ENCODE measurements at places on chromosomes 5 and 9.

- H3K27ac ChIP-seq = no peak overlapping the region
- H3K36me3 ChIP-seq = no peaks in the 10 kb centered on the region
- H3K27me3 ChIP-seq = no peaks in the 10 kb centered on the region
- H3K4me3 ChIP-seq = no peak overlapping the region
- no peaks in the 10 kb centered on the region for H3K4me1 ChIP-seq
Observed at GRCh38 chr5:9644630-9645029, 14.5 kb upstream of the TAS2R1 start.

- H3K27me3 ChIP-seq = no peaks in the 10 kb centered on the region
- H3K4me3 ChIP-seq = no peak overlapping the region
- H3K36me3 ChIP-seq = no peaks in the 10 kb centered on the region
- H3K4me1 ChIP-seq = peaks cover 8% of the 10 kb centered on the region
- H3K27ac ChIP-seq = no peak overlapping the region
Observed at GRCh38 chr9:88421348-88421747, 33.1 kb downstream of the SPIN1 start.

- H3K4me1 ChIP-seq = no peaks in the 10 kb centered on the region
- H3K4me3 ChIP-seq = no peak overlapping the region
- no peaks in the 10 kb centered on the region for H3K36me3 ChIP-seq
- H3K27ac ChIP-seq = no peak overlapping the region
- no peaks in the 10 kb centered on the region for H3K27me3 ChIP-seq
Observed at GRCh38 chr5:135179308-135179980, 145.4 kb upstream of the PITX1 start.

DNA sequence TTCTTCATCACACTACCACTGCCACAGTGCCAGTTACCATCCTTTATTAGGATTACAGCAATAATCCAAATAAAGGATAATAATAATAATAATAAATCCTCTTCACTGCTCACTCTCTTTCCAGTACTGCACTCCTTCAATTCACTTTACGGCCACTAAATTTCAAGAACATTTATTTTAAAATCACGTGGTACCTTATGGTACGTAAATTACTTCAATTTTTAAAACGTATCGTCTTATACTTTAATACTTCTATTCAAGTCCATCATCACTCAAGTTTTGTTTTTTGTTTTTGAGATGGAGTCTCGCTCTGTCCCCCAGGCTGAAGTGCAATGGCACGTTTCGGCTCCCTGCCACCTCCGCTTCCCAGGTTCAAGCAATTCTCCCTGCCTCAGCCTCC is 36.5 kb downstream of the PTBP3 start:
- no peaks in the 10 kb centered on the region for H3K36me3 ChIP-seq
- no peak for DNase-seq
- peaks cover 25% of the 10 kb centered on the region for H3K4me1 ChIP-seq
- no peak overlapping the region for H3K27ac ChIP-seq

DNA sequence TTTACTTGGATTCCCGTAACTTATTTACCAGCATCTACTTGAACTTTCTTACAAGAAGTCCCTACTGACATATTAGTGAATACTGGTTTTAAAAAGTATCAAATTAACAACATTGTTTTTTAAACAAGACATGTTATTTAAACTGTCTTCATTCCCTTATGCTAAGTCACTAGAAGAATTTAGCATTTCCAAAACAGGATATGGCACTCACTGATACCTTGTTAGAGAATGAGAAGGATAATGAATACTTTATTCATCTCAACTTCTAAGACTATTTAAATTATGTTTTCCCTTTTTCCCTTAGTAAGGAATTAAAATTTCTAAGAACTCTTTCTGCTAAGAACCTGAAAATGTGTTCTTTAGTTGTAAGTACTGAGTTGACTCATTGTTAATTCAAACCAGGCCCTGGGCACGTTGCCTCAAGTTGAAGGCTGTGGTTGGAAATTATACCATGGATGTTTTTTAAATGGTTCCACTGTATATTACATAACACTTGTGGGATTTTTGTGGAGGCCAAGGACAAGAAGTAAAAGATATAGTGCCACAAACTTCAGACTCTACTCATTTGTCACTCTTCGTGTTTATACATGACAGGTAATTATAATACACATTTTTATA is 219.0 kb upstream of the EDIL3 start:
- DNase-seq = peak; percentile 52
- H3K4me3 ChIP-seq = no peak overlapping the region

DNA sequence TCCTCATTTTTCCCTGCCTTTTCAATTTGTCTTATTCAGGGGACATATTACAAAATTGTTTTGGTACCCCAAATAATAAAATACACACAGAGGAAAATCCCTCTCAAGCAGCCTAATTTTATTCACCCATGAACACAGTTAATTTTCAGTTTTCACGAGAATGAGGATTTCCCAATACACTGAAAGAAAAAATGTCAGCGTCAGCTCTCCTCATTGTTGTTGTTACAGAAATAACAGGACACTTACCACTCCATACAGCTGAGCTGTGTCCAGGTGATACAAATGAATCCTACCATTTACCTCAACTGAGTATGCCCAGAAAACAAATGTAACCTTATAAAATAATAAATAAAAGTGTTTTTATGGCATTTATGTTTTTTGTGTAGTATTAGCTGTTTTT is 144.6 kb upstream of the PCA3 start:
- DNase-seq = no peak
- H3K4me1 ChIP-seq = peaks cover 11% of the 10 kb centered on the region
- no peaks in the 10 kb centered on the region for H3K27me3 ChIP-seq
- H3K4me3 ChIP-seq = no peak overlapping the region
- H3K27ac ChIP-seq = no peak overlapping the region

GRCh38 chr9:82115900-82116299 is 127.3 kb downstream of the SPATA31D1 start:
- H3K4me3 ChIP-seq = no peak overlapping the region
- H3K36me3 ChIP-seq = no peaks in the 10 kb centered on the region
- DNase-seq = no peak
- no peak overlapping the region for H3K27ac ChIP-seq
- no peaks in the 10 kb centered on the region for H3K27me3 ChIP-seq

DNA sequence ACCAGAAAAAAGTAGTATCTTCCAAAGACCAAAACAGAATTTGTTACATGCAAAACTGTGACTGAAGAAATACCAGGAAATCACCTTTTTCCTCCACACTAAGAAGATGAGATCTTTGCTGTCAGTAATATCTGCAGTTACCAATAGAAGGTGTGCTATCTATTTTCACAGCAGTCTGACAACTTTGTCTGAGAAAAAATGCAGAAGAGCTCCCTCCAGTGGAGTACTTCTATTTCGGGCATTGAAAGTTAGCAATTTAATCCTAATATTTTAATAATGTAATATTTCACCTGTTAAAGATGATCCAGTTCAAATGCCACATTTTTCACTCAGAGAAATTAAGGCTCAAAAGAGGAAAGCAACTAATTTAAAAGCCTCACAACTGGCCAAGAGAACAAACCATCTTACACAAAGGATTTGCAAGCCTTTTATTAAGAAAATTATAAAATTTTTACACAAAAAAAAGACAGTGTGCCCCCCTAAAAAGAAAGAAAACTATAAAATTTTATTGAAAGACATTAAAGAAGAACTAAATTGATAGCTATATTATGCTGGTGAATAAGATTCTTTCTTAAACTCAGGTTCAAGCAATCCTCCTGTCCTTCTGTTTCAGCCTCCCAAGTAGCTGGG is 50.6 kb downstream of the DEPDC1B start:
- H3K36me3 ChIP-seq = no peaks in the 10 kb centered on the region
- no peaks in the 10 kb centered on the region for H3K4me1 ChIP-seq
- H3K27ac ChIP-seq = no peak overlapping the region
- no peaks in the 10 kb centered on the region for H3K27me3 ChIP-seq
- H3K4me3 ChIP-seq = no peak overlapping the region
- no peak for DNase-seq

DNA sequence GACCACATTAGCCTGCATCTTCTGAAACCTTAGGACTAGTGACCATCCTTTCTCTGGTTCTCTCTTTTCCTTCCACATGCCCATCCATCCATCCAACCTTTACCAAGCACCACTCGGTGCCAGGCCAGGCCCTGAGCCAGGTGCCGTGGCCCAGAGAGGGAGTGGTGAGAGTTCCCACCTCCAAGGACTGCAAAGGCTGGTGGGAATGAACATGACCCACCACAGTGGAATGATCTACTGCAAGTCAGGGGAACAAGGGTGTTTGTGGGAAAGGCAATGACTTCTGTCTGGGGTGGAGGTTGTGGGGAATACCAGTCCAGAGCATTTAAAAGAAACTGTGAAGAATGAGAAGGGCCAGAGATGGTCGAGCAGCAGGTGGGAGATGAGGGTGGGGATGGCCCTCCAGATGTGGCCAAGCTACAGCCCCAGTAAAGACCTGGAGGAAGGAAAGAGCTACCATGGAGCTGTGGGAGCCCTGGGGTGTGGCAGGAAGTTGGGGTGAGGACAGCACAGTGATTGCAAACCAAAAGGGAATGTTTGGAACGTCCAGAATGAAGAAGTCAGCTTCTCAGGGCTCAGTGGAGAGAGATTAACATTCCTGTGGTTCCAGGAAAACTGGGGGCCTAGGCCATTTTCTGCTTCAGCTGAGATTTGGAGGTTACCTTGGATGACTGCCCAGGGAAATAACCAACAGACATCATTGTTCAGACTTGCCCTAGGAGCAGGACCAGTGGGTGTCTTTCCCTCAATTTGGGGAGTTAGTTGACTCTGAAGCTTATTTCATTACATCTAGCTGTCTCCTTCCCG is 30.7 kb upstream of the CORO2A start:
- no peak overlapping the region for H3K4me3 ChIP-seq
- DNase-seq = peak; percentile 44
- H3K27ac ChIP-seq = no peak overlapping the region
- peaks cover 5% of the 10 kb centered on the region for H3K36me3 ChIP-seq
- peaks cover 36% of the 10 kb centered on the region for H3K4me1 ChIP-seq

DNA sequence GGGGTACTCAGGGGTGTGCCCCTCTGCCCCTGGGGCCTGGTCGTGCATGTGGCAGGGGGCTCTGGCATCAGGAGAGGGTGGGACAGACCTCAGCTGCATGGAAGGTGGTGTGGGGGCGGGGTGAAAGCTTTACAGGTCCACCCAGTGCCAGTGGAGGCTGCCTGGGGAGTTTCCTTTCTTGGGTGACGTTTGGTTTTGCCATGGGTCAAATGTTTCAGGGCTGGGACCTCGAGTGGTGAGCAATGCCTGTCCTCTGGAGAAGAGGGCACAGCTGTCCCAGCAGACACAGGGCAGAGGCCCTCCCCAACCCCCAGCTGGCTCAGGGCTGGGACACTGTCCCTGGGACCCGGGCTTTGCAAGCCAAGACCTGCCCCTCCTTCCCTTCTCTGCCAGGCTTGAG is 3.6 kb downstream of the RXRA start:
- peak overlapping the region; percentile 88 for H3K27ac ChIP-seq
- H3K4me1 ChIP-seq = peaks cover 76% of the 10 kb centered on the region
- H3K4me3 ChIP-seq = peak overlapping the region; percentile 91
- no peak for DNase-seq
- no peaks in the 10 kb centered on the region for H3K27me3 ChIP-seq

All from tibial nerve (tissue), 4 donors.